ENCODE measurements at places on chromosomes 4 and X.

DNA sequence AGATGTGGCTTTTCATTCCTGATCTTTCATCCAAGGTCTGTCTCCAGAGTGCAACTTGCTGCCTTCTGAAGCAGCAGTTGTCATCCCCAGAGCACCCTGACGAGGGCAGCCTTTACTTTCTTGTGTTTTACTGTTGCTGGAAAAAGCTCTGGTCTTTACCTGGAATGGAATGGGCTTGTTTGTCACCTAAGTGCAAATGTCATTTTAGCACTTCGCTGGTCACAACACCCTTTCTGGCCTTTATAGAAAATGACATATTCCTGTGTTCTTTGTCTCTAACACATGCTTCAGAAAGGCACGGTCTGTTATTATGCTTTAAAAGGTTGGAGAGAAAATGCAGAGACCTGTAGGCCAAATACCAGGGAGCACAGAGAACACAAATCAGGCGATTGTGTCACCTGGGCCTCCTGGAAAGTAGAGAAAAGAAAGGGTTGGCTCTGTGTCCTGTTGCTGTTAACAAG is 332.7 kb upstream of the IGFBP7 start:
- no peak for DNase-seq

DNA sequence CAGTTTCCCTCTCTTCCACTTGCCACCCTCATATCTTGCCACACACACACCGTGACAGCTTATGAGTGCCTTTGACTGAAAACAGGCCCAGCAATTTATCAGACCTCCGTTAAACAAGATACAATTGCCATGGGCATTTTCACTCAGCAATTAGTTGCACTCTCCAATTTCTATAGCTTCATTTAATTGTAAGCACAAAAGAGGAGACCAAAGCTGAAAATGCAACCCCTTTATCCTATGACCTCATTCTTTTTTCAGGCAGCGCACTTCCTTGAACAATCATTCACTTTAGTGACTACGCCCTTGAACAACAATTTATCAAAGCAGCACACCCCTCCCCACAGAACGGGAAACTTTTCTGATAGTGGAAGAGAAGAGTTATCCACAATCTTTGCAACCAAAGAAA is 4.1 kb downstream of the POF1B start:
- DNase-seq, result no peak

DNA sequence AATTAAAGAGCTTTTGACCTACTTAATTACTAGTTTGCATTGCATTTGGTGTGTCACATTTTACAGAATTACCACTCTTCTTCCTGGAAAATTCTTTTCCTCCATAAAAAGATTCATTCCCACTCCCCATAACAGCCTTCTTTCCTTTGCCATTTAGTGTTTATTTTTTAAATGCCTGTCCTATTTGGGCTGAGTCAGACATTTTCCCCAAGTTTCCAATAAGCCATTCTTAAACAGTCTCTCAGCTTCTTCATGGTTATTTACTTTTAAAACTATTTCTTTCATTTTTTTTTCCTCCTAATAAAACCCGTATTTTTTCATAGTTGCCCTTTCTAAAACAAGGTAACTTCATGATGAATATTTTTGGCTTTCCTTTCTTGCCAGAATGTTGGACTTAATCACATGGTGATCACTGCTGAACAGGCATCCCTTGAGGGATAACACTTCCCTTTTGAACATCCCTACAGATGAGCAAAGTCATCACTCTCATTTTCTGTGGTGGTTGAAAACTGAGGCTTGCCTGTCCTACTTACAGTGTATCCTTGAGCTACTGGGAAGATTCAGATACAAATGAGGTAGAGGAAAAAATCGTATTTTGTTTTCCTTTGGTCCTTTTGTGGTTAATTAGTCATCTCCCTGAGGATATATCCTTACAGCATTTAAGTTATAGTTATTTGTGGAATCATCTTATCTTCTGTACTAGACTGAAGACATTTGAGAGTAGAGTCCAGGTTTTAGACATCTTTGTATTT is 520.5 kb upstream of the NR3C2 start:
- no peak for DNase-seq

DNA sequence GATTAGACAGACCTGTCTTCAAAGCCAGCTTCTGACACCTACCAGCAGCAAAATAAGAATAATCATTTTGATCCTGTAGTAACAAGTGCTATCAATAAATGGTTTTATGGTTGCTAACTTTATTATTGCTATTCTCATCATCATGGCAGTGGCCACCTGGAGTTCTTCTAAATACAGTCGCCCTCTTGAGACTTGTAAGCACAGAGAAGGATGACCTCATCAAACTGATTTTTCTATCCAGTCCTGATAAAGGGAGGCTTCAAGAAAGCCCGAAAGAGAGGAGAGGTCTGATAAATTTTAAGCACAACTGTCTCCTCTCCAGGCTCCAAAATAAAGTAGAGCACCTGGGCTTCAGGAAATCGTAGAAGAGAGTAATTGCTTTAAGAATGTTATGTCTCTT is 286.4 kb downstream of the USP46 start:
- no peak for DNase-seq

GRCh38 chr4:70591955-70592582 is at the start of gene AMBN:
Gene AMBN, plus strand, starts transcription at chr4:70592256. Its CDS starts 103 bp downstream, at chr4:70592359.
- no peak for DNase-seq

DNA sequence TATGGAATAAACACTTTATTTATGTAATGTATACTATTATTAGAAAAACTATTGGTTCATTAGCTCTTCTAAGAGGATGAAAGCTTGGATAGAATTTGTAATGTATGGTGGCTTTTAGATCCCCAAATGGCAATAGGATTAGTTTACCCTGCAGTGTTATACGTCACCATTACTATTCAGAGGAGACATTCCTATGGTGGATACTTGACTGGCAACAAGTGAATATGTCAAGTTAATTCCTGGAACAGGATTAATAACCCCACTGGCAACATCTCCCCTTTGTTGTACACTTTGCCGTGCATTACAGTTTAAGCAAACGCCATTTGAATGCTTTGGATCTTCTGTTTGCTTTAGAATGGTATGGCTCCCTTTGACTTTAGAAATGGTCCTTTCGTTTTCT is 420.3 kb downstream of the FAM47B start:
- DNase-seq, result no peak

DNA sequence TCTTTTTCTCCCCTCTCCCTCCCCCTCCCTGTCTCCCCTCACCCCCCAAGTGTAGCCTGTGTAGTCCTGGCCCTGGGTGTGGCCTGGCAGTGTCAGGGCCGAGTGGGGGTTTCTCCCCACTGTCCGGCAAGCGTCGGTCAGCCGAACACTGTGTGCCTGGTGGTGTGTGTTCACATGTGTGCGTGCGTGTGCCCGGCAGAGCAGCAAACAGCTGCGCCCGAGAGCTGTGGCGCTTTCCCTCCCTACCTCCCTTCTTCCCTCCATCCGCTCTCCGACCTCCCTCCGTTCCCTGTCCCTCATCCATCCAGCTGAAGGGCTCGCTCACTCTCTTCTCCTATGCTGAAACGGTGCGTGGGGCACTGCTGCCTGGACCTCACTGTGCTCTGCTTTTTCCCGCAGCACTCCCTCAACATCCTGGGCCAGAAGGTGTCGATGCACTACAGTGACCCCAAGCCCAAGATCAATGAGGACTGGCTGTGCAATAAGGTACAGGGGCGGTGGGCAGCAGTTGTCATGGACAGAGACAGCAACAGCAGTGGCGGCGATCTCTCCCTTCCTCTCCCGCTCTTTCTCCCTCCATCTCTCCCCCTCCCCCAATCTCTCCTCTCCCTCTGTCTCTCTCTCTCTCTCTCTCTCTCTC is 17.4 kb upstream of the UBA1 start:
- no peak for DNase-seq

- DNase-seq, result no peak
Measured at GRCh38 chrX:67892401-67892800, 348.6 kb downstream of the AR start.

- no peak for DNase-seq
Measured at GRCh38 chr4:138702190-138702824, 313.3 kb upstream of the NOCT start.

- DNase-seq, result no peak
Measured at GRCh38 chrX:82163701-82164100, 961.8 kb downstream of the SH3BGRL start.

GRCh38 chr4:88012647-88013046 is 5.2 kb downstream of the PKD2 start:
- no peak for DNase-seq

DNA sequence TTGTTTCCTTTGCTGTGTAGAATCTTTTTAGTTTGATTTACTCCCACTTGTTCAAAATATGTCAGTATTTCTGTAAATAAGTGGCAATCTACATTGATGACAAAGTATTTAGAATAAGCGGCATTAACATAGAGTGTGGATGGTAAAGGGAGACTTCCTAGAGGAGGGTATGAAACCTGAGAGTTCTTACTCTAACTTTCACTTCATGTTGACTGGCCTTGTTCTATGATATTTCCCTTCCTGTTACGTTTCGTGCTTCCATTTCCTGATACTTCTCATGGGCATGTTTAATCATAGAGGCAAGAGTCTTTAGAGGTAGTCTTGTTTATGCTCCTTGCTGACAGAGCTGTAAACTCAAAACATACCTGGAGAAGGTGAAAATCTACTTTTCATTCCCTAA is 408.9 kb downstream of the GLUD2 start:
- DNase-seq, result no peak

- no peak for DNase-seq
Measured at GRCh38 chrX:119753001-119753400, 5.4 kb upstream of the SOWAHD start.

DNA sequence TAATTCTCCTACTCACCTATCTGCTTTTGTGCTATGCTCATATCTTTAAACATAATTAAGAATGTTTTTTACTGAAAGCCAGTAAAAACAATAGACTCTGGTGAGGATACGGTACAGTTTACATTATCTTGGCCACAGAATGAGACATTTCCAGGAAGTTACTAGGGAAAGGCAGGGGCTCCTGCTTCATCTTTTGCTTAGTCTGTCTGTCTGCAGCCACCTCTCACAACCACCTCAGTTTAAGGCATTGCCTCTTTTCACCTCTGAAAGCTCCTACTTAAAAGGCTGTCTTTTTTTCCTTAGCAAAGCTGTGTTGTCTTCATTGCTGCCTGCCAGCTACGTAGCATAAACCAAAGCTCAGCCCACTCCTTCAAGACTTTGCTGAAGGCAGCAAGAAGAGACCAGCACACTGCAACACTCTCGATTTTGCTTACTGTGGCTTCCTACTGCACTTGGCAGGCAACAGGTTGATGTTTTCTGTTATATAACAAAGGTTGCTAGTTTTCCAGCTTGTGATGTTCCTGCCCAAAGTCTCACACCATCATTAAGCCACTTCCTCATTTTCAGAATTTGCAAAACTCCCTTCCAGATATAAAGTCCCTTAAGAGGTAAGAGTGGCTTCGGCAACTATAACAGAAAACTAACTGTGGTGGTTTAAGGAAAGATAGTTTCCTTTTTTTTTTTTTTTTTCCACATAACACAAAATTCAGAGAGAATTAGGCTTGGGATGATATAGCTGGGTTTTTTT is 432.9 kb downstream of the GRXCR1 start:
- no peak for DNase-seq

GRCh38 chrX:134718105-134718965 is 60.1 kb upstream of the PLAC1 start:
- DNase-seq, result no peak

DNA sequence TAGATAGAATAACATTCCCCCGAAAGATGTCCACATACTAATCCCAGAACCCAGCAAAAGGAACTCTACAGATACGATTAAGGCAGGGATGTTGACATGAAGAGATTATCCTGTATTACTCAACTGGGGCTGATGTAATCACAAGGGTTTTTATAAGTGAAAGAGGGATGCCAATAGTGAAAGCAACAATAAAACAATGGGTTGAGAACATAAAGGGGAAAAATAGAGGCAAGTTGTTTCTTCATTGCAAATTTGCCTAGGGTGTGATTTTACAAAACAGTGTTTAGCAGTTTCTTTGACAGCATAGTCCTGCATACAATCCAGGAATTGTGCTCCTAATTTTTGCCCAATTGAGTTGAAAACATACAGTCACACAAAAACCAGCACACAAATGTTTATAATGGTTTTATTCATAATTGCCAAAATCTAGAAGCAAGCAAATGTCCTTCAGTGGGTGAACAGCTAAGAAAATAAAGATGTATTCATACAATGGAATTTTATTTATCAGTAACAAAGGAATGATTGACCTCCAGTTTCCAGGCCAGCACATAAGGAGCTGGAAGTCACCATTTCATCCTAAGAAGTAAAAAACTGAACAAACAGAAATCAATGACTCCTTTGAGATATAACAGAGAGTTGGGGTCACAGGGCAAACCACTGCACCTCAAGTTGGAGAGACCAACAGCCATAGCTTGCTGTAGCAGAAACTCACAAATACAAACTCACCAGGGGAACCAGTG is 107.2 kb downstream of the CENPC start:
- no peak for DNase-seq

DNA sequence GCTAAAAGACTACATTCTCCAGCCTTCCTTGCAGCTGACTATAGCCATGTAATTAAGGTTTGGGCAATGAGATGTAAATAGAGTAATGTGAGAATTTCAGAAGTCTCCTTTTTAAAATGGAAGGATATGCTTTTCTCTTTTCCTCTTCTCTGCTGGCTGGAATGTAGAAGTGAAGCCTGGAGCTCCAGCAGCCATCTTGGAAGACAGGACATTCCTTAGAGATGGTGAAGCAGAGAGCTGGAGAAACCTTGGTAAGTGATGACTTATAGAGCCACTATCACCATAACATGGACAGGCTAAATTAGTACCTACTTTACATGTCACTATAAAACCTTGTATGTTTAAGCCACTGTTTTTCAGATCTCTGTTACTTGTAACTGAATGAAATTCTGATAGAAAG is 48.0 kb downstream of the RASL11B start:
- DNase-seq, result no peak

DNA sequence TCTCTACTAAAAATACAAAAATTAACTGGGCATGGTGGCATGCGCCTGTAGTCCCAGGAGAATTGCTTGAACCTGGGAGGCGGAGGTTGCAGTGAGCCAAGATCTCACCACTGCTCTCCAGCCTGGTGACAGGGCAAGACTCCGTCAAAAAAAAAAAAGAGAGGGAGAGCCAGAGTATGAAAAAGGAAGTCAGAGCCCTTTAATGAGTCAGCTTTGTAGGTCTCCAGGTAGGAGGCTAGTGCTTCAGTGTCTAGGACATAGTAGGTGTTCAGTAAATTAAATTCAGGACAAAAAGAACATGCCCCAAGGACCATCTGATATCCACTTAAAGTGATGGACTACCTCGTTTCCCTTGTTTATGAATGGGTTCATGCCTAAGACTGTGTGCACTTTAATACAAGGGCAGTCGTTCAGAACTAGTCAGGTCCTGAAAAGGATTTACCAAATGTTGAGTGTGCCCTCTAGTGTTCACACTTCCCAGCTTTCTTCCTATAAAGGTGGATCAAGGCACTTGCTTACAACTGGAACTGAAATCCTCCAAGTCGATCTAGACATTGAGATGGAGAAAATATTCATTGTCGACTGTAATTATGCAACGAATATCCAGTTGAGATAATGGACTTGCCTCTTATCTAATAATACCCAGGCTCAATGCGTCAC is 29.0 kb downstream of the F9 start:
- DNase-seq, result no peak

- DNase-seq, result no peak
Measured at GRCh38 chr4:121860121-121860520, 10.2 kb downstream of the BBS7 start.
